Activated gamma-delta T cell (primary cell): ENCODE measurements at places on chromosomes 11 and 22.

- no peak for DNase-seq
These were observed 319.5 kb downstream of the TENM4 start for GRCh38 chr11:79121351-79121750.

DNA sequence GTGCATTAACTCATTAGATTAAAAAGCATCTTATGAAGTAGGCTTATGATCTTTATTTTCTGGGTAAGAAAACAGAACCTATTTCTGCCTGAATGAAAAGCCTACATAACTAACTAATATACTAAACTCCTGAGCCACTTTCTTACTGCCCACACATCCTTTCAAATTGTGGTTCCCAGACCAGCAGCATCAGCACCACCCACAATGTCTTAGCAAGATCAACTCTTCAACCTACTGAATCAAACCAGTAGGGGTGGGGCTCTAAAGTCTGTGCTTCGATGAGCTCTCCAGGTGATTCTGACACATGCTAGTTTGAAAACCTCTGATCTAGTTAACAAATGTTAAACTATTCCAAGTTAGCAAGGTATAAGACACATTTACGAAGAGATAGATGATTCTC, 462.4 kb downstream of the DLG2 start:
- DNase-seq = no peak

DNA sequence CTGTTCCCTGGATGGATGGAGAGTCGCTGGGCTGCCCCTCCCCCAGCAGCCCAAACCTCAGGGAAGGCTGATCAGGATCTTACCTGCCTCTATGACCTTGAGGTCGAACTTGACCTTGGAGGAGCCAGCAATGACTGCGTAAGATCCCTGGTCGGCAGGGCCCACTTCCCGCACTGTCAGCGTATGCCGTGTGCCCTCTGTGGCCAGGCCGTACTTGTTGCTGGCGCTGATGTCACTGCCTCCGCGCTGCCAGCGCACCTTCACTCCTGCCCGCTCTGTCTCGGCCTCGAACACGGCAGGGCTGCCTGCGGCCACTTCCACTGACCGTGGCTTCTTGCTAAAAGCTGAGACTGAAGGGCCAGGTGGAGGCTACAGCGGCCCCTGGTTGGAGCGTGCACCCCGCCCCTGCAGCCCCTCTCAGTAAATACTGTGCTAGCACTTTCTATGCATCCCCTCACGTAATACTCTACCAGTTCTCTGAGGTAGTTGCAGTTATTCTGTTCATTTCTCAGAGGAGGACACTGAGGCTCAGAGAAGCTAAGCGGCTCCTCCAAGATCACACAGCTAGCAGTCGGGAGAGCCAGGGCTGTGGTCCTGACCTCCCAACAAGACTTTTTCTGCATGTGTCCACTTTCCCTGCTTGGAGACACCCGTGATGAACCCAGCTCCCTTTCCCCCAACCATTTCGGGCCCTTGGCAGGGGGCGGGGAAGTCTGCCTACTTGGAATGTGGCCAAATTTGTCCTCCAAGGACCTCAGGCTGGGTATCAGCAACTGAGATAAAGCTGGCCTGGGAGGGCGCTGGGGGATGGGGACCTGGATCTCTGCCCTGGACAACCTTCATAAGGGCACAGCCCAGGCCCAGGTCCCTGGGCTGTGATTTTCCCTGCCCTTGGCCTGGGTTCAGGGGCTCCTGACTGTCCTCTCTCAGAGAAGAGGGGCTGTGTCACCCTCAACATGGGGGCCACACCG, 1.1 kb downstream of the MYBPC3 start:
- DNase-seq = no peak

GRCh38 chr11:86249307-86250098, 5.0 kb downstream of the EED start:
- no peak for DNase-seq

GRCh38 chr11:108733479-108734116, 68.7 kb downstream of the DDX10 start:
- no peak for DNase-seq

DNA sequence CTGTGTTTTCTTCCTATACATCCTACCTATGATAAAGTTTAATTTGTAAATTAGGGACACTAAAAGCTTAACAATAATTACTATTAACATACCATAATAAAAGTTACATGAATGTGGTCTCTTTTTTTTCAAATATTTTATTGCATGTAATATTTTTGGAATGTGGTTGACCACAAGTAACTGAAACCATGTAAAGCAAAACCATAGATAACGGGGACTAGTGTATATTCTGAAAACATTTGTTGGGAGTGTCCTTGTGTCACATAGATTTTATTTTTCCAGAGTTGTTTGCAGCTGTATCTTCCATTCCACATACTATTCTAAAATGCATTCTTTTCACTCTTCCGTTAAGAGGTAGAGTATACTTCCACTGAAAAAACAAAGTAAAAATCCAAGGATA, 200.4 kb downstream of the KIF18A start:
- no peak for DNase-seq

GRCh38 chr11:96155627-96156378, 187.2 kb downstream of the MAML2 start:
- DNase-seq = no peak

DNA sequence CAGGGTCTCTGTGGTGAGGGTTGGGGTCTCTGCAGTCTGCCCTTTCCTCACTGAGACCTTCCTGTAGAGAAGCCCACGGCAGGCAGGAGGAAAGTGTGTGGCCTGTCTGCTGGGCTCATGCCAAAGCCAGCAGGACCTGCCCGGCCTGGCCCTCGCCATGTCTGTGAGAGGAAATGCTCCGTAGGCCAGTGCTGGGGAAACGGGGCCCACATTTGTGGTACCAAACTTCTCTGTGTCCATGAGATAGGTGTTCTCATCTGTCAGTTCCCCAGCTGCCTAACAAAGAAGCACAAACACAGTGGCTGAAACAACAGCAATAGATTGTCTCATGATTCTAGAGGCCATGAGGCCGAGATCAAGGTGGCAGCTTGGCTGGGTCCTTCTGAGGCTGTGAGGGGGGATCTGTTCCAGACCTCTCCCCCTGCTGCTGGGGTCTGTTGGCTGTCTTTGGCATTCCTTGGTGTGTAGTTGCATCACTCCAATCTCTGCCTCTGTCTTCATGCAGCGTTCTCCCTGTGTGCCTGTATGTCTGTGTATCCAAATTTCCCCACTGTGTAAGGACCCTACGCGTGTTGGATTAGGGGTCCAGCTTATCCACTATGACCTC, 772.5 kb downstream of the TBC1D22A start:
- no peak for DNase-seq

DNA sequence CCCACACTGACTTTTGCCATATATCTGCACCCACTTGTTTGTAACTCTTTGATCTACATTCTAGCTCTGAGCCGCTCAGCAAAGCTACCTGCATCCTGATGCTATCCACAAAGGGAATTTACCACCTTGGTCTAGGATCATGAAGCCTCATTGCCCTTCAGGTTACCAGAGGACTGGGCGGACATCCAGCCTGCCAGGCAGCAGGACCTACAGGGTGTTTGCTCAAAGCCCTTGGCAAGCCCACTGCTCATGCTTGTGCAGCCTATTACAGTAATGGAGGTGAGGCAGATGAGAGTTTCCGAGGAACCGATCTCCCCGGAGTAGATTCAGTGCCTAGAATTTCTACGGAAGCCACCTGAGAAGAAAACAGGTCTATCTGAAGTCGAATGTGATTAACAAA, 417.2 kb downstream of the OPCML start:
- DNase-seq = no peak

GRCh38 chr11:69203901-69204245, 48.1 kb downstream of the SMIM38 start:
- DNase-seq = no peak

DNA sequence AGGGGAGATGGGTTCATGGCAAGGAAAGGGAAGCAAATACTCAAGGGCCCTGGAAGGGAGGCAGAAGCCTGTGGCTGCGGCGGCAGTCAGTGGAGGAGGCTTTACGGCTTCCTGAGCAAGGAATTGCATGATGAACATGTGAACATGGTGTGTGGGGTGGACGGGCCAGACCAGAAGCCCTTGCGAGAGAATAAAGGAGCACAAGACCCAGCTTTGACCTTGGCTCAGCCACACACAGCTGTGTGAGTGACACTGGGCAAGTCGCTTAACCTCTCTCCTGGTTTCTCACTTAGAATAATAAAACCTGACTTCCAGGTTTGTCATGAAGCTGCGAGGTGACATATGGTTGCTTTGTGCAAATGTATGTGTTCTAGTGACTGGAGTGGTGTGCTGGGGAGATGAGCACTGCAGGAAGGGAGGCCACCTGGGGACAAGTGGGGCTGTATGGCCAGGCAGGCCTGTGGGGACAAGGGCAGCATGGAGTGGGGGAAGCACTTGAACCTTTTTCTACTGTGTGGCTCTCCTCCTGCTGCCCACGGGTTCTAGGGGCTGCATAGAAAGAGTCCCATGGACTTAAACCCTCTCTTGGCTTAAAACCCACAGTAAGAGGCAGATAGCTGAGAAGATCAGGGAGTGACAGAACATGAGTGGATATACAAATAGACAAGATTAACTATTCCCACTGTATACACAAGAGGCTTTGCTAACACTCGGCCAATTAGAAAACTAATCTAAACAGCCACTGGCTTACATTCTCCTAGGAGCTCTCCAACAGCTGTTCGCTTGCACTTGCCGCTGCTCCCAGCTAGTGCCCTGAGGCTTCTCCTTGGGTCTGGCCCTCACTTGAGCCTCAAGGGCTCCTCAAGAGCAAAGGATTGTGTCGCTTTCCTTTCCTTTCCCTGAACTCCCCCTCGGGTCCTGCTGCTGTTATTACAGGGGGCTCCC, 67.3 kb upstream of the CDON start:
- DNase-seq = no peak

- no peak for DNase-seq
These were observed 22.4 kb upstream of the APOBEC3A start for GRCh38 chr22:38935023-38935422.
